Fibroblast of pulmonary artery (primary cell): ENCODE measurements at places on chromosomes 7 and 10.

- DNase-seq, result peak; percentile 87
Measured at GRCh38 chr10:72254813-72255568, 18.7 kb upstream of the DDIT4 start.

GRCh38 chr10:128803790-128804189, 663.3 kb upstream of the MGMT start:
- DNase-seq, result no peak

- no peak for DNase-seq
Measured at GRCh38 chr10:107094824-107095522, 69.5 kb downstream of the SORCS1 start.

- DNase-seq, result no peak
Measured at GRCh38 chr10:110007161-110007700, 553 bp upstream of the ADD3 start.

DNA sequence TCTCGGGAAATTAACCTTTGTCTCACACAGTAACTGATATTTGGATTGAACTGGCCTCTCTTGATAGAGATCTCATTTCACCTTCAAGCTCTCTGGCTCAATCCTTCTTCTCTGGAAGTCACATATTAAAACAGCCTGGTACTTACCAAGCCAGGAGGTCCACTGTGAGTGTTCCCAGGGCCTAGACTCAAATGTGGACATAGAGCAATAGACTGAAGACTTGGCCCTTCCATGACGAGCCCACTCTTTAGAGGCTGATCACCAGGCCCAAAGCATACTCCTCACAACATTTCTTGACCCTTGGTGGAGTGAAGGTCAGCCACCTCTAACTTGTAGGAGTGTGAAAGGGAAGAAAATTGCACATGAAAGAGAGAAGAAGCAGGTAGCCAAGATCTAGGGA, 38.5 kb downstream of the COL1A2 start:
- DNase-seq, result peak; percentile 13

GRCh38 chr10:33623669-33624068, 289.2 kb upstream of the NRP1 start:
- DNase-seq, result no peak

GRCh38 chr7:44313016-44313415, 12.4 kb downstream of the CAMK2B start:
- no peak for DNase-seq

DNA sequence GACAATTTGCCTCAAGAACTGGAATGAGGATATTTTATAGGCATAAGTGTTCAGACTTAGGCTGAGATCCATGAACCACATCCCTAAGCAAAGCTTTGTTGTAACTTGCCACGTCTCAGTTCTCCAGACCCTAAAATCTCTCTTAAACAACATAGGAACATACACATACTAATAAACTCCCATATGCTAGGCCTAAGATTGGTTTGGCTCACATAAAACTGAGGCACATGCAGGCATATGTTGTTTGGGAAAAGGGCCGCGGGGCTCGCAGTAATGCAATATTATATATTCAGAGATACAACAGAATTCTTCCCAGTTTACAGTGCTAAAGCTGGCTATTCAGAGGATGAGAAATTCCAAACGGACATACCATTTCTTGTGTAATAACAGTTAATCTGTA, 61.0 kb downstream of the DOCK4 start:
- DNase-seq, result no peak

DNA sequence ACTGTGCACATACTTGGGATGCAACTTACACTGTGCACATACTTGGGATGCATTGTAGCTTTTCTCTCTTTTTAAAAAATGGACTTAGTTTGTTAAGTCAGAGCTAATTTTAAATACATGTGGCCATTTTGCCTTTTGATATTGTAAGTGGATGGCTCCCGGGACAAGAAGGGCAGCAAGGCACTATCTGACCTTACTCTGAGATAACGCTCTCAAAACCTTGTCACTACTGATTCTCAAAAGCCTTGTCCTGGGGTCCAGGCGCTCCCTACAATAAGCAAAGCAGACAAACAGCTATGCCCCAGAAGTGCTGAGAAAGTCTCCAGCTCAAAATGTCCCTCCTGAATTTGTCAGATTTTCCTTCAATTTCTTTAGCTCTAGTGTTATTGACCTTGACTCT, 66.9 kb upstream of the CACNB2 start:
- no peak for DNase-seq

- DNase-seq, result no peak
Measured at GRCh38 chr10:8104005-8104404, 49.5 kb downstream of the GATA3 start.

DNA sequence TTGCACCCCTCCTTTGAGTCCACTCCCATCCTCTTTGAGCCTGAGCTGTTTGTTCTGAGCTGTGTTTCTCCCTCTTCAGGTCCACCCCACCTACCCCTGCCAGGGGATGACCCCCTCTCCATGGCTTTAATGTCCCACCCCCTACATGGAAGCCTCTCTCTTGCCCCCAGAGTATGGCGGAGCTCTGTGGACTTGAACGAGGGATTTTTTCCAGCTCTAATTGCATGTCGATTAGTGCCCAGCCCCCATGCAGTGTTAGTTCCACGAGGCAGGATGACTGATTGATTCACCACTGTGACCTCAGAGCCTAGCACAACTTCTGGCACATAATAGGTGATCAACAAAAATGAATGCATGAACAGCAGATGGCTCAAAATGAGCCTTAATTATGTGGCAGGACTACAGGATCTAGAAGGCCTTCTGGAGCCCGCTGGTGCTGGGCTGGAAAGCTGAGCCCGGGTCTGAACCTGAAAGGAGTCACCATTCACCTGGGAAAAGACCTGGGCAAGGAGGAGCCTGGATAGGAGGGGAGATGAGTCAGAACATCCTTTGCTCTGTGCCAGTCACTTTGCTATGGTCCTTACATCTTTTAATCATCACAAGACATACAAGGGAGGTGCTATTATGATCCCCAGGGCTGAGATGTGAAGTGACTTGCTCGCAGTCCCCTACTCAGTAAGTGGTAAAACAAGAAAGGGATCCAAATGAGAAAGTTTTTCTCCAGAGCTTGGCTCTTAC, 17.1 kb upstream of the SLC18A2 start:
- DNase-seq, result no peak

DNA sequence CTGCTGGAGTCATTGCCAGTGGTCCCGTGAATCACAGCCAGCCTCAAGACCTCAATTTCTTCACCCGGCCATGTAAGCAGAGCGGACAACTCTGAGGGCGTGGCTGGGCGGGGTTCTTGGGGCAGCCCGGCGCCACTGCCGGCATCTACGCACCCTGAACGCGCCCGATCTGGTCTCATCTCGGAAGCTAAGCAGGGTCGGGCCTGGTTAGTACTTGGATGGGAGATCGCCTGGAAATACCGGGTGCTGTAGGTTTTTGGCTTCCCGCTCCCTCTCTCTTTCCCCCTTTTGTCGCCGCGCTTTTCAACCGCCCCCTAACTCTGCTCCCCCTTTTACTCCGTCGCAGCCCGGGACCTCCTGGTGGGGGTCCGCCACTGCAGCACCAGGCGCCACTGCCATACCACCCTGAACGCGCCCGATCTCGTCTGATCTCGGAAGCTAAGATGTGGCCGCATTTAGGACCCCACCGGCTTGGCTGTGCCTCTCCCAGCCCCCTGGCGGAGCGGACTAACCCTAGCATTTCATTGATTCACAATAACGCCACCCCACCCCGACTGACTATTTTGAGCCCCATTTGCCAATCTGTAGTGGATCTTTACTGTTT, 25.3 kb downstream of the GARIN1A start:
- DNase-seq, result peak; percentile 66

GRCh38 chr7:106050002-106050745, 61.9 kb downstream of the SYPL1 start:
- DNase-seq, result peak; percentile 92

- no peak for DNase-seq
Measured at GRCh38 chr10:21458126-21458871, 67.2 kb downstream of the SKIDA1 start.

- no peak for DNase-seq
Measured at GRCh38 chr10:17453035-17453372, 1.4 kb downstream of the ST8SIA6 start.

- DNase-seq, result no peak
Measured at GRCh38 chr10:74925291-74925690, 98.9 kb downstream of the KAT6B start.

GRCh38 chr10:98997596-98997995, 238.1 kb downstream of the HPSE2 start:
- no peak for DNase-seq

GRCh38 chr10:33791272-33791660, 456.8 kb upstream of the NRP1 start:
- DNase-seq, result peak; percentile 25

DNA sequence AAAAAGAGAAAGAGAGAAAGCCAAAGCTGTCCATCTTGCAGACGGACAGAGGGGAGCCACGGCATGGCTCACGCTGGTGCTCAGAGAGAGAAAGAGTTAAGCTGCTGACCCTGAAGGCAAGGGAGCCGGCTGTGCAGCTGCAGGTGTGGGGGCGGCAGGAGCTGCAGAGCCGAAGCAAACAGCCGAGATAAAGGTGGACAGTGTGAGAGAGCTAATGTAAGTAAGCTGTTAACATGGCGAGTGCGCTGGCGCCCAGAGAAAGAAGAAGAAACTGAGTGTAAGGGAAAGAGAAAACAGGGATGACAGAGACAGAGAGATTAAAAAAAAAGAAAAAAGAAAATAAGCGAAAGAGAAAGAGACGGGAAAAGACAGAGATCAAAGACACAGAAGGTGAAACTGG, 18.2 kb downstream of the COL17A1 start:
- DNase-seq, result no peak

DNA sequence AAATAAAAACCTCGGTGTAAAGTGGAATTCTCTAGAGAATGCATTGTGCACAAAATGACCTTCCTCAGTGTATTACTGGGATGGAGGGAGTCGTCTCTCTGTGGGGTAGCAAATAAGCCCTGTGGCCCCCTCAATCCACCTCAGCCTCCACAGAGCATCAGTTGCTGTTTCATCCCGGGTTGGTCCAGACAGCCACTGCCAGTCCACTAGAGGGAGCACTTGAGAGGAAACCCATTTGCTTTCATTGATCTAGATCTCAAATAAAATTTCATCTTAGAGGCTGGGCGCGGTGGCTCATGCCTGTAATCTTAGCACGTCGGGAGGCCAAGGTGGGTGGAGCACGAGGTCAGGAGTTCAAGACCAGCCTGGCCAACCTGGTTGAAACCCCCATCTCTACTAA, 1128.7 kb downstream of the CNTNAP2 start:
- peak; percentile 58 for DNase-seq

GRCh38 chr7:48158404-48158803, 12.9 kb upstream of the ABCA13 start:
- no peak for DNase-seq

GRCh38 chr10:73593812-73594211, 2.7 kb upstream of the USP54 start:
- no peak for DNase-seq

DNA sequence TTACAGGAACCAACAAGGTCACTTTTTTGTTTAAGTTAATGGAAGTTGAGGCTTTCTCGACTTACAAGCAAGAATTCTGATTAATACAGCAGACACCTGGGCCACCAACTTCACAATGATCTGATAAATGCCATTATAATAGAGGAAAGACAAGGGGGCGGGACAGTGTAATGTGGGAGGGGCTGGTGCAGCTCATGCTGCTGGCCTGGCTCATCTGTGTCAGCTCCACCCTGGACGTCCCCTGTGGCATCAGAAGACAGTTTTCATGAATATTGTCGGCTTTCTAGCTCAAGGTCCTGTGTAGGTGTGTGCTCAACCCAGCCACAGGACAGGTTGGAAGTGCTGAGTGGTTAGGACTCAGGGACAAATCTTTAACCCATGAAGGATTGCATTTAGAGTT, 57.0 kb downstream of the MTURN start:
- DNase-seq, result no peak

DNA sequence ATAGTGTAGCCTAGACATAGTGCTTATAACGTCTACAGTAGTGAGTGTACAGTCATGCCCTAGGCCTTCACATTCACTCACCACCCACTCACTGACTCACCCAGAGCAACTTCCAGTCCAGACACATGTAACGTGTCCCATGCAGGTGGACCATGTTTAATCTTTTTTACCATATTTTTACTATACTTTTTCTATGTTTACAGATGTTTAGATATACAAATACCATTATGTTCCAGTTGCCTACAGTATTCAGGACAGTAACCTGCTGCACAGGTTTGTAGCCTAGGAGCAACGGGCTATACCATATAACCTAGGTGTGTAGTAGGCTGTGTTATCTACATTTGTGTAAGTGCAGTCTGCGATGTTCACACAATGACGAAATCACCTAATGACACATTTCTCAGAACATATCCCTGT, 11.0 kb downstream of the MPP7 start:
- DNase-seq, result peak; percentile 48

- DNase-seq, result no peak
Measured at GRCh38 chr10:34809796-34810195, 5.3 kb downstream of the PARD3 start.

DNA sequence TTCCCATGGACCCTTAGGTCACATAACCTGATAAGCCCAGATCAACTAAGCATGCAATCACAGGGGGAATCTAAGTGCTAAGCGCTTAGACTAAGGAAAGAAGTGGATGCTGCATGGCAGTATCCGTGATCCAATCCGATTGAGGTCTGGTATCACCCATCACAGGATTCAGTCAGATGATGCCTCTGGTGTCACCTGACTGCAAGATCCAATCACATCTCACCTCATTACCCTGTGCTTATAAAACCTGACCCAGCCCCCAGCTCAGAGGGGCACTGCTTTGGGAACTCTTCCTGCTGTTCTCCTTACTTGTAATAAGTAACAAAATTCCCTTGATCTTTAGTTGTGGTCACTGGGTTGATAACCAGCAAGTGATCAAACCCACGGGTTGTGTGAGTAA, 84.7 kb upstream of the TMEM168 start:
- no peak for DNase-seq

DNA sequence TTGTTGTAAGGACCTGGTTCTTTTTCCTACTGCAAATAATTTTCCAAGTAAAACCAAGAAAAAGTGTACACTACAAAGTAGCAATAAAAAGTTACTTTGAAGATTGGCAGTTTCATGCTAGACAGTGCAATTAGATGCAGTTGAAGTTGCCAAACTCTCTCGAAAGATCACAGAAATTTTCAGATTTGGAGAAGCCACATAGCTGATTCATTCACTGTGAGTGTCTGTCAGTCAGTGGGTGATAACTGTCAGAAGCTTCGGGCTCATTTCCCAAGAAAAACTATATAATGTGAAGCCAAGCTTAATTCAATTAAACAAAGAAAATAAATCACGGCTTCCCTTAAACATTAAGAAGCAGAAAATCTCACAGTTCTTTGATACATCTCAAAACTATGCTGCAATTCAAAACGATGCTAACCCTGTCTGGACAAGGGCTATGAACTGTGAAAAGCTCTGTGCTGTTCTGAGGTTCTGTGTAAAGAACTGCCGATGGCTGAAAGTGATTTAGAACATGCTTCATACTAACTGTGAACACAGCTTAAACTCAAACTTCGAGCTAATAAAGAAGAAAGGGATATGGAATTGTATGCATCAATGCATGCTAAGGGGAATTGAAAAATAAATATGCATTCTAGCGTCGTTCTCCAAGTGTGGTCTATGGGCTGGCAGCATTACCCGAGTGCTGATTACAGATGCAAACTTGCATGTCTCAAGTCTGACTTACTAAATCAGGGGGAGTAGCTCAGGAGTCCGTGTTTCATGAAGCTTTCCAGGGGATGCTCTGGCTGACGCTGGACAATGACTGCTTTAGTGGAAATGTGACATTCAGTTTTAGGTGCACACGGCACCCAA, 557.4 kb downstream of the CALN1 start:
- DNase-seq, result no peak
